WERI-Rb-1 (cell line): ENCODE measurements at places on chromosomes 5 and 9.

GRCh38 chr9:89958086-89958485 lies 353.3 kb downstream of the GADD45G start:
- DNase-seq, result no peak

DNA sequence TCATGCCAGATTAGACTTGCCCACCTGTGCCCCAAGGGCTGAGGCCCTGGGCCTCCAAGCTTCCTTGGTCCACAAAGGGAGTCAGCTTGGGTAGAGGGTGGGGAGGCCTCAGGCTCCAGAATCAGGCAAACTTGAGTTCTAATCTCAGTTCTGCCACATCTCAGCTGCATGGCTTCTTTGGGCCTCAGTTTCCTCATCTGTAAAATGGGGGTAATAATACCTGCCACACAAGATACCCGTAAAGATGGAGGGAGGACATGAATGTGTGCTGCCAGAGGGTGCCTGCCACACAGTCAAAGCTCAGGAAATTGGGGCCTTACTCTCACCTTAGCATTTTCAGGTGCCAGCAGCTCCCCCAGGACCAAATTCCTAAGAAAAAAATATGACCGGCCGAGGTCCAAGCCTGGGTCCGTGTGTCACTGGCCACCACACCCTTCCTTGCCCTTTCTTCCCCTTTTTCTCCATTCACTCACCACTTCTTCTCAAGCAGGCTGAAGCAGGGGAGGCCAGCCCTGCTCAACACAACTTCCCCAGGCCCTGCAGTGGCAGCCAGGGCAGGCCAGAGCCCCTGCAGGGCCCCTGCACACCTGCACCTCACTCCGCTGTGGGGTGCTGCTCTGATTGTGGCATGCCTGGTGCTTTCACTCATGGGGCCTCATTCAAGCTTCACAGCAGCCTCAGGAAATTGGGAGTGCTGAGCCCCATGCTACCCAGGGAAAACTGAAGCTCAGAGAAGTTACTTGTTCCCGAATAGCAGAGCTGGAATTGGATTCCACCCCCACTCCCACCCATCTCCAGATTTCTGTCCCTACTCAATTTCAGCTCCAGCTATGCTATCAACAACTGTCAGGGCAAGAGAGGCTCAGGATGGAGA lies 3.9 kb downstream of the RGS14 start:
- no peak for DNase-seq

DNA sequence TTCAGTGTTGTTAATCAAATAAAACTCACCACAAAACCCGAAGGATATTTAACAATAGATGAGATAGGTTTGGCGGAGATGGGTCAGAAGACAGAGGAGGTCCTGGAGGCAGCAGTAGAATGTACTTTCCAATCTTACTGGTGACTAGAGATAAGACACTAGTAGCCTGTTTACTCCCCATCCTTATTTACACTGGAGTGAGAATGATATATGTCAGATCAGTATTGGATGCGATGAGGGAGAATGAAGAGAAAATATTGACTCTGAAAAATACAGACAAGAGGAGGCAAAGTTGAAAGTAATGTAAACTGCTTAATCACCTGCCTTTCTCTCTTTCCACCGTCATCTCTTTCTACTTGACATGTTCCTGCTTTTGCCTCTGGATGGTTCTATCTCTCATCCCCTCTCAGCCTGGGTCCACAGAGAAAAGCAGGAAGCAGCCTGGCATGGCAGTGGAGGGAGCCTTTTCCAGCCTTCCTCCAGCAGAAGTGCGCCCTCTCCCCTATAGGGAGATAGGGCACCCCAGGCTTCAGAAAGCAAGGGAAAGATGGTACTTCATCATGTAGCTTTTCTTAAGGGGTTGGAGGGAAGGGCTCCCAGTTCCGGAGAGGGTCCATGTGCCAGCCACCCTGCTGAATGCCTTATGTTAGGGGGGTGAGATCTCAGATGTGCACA lies 11.1 kb downstream of the PALM2AKAP2 start:
- no peak for DNase-seq

GRCh38 chr5:171911152-171911551 lies 95.3 kb downstream of the FBXW11 start:
- no peak for DNase-seq

- DNase-seq, result no peak
Observed at GRCh38 chr9:16960084-16960483, 89.6 kb upstream of the BNC2 start.

GRCh38 chr9:130474106-130474505 lies 29.3 kb downstream of the ASS1 start:
- DNase-seq, result no peak

DNA sequence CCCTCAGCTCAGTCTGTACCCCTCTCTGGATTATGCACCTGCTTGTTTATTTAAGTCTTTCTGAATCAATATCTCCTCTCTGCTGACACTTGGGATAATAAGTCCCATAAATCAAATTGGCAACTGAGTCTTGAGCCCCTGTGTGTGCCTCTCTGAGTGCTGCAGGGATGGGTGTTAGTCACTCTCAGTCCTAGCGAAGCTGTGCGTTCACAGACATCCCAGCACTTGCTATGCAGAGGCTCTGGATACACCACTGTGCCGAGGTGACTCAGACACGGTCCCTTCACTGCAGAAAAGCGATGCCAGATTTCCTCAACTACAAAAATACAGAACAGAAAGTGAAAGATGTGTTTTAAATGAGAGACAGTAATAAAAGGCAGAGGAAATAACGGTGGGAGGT lies 4.1 kb upstream of the KCNMB1 start:
- DNase-seq, result no peak

DNA sequence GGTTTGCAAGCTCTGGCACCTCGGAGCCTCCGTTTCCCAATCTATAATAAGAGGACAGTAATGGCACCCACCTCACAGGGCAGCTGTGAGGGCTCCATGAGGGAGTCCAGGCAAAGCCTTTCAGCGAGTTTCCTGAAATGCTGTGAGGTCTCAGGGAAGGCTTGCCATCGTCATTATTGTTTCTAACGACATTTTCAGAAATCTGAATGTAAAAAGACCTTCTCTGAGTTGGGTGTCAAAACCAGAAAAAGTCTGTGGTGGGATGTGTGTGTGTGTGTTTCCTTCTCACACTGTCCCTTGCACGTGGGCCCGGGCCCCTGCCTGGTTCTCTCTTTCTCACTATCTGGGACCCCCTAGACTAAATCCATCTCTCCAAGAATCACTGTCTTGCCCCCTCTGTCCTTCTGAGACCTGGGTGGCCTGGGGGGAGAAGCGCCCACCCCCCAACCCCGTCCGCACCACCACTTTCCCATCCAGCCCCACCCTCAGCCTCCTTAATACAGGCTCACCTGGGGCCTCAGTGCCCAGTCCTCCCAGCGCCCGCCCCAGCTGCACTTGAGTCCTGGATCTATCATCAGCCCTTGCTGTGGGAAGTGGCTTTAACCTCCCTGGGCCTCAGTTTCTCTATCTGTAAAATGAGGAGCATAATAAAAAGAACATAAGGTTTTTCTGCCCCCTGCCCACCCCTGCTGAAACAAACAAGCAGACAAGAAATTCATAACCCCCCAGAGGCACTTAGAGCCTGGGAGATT lies 180.3 kb downstream of the C9orf50 start:
- no peak for DNase-seq

DNA sequence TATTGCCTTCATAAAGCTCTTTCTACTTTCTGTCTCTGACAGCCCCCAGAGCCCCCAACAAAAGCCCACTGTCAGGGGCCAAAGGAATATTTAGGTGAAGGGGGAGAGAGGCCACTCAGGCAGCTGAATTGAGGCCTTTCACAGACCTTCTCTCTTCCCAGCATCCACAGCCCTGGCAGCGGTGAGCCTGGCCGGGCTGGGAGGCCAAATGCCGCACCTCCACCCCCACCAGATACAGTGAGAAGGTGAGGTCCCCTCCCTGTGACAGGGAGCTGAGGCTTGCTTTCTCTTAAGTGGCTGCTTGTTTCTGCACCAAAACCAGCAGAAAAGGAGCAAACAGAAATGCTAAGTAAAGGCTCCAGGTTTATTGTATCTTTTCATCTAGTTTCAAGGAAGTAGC lies 168.1 kb downstream of the ROR2 start:
- no peak for DNase-seq

GRCh38 chr9:34254141-34254913 lies 74.7 kb downstream of the KIF24 start:
- no peak for DNase-seq

- no peak for DNase-seq
Observed at GRCh38 chr9:99966001-99966400, 59.5 kb downstream of the STX17 start.

- no peak for DNase-seq
Observed at GRCh38 chr5:151660616-151661495, 25.9 kb downstream of the SPARC start.

GRCh38 chr5:113379936-113380806 lies 54.6 kb downstream of the TSSK1B start:
- DNase-seq, result no peak

DNA sequence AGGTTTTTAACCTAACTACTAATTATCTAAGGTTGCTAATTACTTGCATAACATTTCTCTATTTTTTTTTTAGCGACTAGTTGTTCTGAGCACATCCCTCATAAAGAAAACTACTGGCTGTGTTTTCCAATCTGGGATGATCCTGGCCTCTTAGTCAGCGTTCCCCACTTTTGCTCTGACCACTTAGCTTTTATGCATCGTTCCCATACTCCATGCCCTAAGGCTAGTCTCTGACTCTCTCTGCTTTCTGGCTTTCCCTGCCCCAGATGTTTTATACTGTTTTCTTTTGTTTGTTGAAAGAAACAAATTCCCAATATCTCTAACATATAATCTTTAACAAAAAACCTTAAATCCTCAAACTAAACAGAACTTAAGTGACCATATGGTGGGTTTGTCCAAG lies 217.9 kb downstream of the SPATA31D1 start:
- no peak for DNase-seq

DNA sequence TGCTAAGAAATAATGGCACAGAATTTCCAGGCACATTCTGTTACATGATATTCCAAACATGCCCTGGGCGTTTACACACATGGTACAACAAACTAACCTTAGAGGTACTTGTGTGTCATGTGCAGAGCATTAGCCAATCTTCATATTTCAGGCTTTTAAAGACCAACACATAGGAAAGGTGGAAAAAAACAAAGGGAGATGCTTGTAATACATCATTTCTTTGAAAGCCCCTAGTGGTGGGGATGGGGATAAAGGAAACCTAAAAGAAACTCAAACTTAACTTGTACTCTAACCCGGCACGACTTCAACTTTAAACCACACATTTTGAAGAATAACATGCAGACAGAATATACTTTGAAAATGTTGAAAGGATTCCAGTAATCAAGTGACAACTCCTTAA lies 133.6 kb downstream of the PTPRD start:
- DNase-seq, result no peak

DNA sequence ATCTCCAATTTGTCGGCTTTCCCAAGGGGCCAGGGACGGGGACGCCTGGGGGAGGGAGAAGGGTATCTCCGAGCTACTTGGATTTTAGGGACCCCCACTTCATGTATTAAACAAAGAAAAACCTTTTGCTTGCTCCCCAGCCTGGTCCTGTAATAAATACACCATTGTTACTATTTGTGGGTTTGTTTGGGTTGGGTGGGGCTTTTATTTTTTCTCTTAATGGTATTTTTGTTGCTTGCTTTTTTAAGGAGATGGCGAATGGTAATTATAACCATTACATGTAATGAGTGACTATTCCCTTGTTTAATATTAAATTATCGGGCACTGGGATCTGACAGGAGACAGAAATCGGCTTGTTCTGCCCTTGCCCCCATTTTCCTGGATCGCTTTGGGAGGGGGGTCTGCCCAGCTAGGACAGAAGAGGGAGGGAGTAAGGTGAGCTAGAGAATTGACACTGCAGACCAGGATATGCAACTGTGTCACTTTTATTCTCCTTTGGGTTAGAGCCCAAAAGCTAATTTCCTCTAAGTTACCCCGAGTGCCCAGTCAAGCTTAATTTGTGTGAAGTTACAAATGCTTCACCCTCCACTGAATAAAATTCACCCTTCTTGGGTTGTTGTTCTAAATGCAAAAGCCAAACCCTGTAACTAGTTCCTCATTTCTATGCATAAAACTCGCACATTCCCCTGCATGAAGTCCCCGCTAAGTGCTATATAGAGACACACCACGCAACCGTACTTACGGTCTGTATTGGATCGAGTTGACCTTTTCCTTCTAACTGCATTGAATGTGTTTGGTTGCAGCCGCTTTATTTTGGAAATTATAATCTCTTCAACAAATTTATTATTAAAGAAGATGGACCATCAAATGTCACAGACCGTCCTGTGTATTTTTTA lies 1.6 kb upstream of the ZNF608 start:
- peak; percentile 21 for DNase-seq

- DNase-seq, result no peak
Observed at GRCh38 chr9:106859957-106860720, 2.8 kb upstream of the ZNF462 start.

- DNase-seq, result no peak
Observed at GRCh38 chr9:20280330-20280729, 342.0 kb downstream of the MLLT3 start.

DNA sequence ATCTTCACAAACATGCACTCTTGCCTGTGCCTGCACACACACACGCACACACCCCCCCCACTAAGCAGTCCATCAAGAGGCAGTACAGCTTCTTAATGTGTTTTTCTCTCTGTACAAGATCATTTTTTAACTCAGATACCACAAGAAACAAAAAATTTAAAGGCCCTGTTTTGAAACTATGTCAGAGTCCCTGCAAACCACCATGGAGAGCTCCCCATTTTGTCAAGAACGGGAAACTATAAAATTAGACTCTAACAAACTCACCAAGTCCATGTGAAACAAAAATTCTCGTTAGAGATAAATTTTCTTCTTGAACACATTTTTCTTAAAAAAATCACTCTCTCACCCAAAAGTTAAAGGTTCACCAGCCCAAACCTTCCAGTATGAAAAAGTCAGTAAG lies 86.3 kb downstream of the ELAVL2 start:
- DNase-seq, result no peak

GRCh38 chr5:160453751-160454150 lies 32.1 kb downstream of the PTTG1 start:
- no peak for DNase-seq

GRCh38 chr9:75891771-75892215 lies 1.3 kb downstream of the PCSK5 start:
- DNase-seq, result no peak
